ENCODE measurements at places on chromosomes 6 and 20.

GRCh38 chr6:119182875-119183274 lies 104.4 kb upstream of the FAM184A start:
- DNase-seq: no peak

DNA sequence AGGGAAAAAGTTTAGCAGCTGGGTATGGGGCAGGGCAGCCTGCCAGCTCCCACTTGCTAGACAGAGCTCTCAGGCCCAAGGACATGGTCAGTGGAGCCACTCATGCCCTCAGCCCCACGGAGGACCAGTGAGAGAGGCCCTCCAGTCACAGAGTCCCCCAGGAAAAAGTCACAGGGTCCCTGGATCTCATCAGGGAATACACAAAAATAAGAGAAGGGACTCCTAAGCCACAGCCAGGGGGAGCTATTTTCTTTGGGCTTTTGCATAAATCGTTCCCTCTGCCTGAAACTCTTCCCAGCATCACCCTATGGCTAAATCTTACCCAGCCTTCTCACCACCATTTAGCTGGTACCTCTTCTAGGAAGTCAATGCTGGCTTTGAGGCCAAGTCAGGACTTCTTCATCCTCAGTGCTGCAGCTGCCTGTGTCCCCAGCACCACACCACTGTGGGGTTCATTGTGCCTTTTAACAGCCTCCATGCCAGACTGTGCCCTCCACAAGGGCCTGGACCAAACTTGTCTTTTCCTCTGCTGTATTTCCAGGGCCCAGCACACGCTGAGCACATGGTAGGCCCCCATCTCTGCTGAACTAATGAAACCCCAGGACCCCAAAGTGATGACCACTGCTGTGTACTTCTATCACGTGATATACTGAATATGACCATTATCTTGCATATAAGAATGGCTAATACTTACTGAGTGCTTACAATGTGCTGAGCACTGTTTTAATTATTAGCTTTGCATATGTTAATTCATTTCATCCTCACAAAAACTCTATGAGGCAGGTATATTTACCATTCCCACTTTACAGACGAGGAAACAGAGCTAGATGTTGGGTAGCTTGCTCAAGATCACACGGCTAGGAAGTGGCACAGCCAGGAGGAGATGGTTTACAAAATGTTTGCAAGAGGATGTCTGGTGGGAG lies 2.0 kb downstream of the ZNF335 start:
- DNase-seq: no peak

DNA sequence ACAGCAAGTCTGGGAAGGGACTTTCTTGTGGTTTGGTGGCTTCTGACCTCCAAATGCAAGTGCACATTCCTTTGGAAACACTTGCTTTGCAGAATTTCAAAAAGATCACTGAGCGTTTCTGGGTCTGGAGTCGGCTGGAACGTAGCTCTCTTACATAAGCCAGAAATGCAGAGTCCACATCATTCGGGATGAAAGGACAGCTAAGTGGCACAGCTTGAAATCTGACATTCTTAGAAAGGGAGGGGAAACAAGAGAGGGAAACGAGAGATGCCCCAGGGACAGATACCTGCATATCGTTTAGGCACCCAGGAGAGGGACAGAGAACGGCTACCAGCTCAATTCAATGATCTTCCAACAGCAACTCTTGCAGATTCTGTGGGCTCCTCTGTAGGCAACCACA lies 118.7 kb downstream of the NFATC2 start:
- no peak for DNase-seq

- no peak for DNase-seq
These were observed 1.7 kb upstream of the WFDC2 start for GRCh38 chr20:45467861-45468260.

- no peak for DNase-seq
These were observed 131.7 kb downstream of the LRRC1 start for GRCh38 chr6:53926505-53926904.

All from anterior cingulate cortex (tissue), 58 donors.